ENCODE measurements at places on chromosomes 7 and 10.

GRCh38 chr7:80720146-80720545 is 81.7 kb downstream of the CD36 start:
- no peak for DNase-seq

- no peak for DNase-seq
Measured at GRCh38 chr7:52289247-52289646, 746.2 kb upstream of the POM121L12 start.

DNA sequence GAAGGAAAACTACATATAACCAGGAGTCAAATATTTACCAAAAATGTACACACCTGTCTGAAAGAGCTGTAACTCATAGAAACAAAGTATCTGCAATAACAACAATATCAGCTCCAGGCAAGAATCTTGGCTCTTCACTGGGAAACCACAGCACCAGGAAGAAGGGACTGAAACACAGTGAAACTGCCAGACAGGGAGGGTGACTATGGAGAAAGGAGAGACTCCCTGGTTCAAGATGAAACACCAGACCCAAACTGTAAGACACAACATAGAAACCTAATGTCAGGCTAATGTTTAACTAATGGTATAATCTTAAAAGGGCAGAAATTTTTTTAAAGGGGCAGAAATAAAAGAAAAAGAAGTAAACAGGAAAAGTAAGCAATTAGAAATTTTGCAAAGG is 11.5 kb upstream of the TAS2R39 start:
- no peak for DNase-seq

DNA sequence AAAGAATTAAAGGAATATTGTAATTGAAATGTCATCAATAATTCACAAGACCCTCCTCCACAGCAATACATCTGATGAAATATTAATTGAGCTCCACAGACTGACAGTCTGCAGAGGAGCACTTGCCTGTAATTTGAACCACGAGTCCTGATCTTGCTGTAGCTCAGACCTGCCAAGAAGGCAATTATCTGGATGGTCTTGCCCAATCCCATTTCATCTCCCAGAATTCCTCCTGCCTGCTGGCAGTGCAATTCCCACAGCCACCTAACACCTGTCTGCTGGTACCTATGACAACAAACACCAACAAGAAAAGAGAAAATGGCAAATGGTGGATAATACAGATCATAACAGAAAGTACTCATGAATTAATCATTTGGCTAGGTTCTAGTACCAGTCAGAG is 38.5 kb downstream of the ERCC6 start:
- no peak for DNase-seq

DNA sequence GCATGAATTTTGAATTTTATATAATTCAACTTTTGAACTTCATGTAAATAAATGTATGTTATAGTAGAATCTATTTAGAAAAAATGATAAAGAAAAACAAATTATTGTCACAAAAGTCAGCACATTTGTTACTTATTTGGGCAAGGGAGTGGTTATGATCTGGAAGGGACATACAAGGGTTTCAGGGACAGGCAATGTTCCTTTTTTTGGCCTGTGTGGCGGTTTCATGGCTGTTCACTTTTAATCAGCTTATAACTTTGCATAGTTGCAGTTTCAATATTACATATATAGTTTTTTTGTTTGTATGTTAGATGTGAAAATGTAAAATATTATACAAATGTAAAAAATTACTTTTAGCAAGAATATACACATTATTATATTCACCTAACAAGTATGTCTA is 256.2 kb downstream of the PCLO start:
- no peak for DNase-seq

DNA sequence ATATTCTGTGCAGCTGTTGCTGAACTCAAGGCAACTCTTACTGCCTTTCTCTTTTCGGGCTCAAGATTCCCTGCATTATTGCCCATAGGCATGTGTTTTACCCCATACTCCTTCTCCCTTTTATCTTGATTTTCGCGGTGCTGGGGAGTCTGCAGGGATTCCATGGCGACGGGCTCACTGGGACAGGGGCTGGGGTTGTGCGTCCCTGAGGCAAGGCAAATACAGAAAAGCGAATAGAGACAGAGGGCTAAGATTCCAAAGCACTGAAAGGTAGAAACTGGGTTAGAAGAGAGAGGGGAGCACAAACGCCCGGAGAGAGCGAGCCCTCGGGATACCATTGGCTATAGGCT is 519 bp upstream of the RPP38 start:
- no peak for DNase-seq

GRCh38 chr10:65100146-65100545 is 1578.9 kb downstream of the REEP3 start:
- DNase-seq: no peak

DNA sequence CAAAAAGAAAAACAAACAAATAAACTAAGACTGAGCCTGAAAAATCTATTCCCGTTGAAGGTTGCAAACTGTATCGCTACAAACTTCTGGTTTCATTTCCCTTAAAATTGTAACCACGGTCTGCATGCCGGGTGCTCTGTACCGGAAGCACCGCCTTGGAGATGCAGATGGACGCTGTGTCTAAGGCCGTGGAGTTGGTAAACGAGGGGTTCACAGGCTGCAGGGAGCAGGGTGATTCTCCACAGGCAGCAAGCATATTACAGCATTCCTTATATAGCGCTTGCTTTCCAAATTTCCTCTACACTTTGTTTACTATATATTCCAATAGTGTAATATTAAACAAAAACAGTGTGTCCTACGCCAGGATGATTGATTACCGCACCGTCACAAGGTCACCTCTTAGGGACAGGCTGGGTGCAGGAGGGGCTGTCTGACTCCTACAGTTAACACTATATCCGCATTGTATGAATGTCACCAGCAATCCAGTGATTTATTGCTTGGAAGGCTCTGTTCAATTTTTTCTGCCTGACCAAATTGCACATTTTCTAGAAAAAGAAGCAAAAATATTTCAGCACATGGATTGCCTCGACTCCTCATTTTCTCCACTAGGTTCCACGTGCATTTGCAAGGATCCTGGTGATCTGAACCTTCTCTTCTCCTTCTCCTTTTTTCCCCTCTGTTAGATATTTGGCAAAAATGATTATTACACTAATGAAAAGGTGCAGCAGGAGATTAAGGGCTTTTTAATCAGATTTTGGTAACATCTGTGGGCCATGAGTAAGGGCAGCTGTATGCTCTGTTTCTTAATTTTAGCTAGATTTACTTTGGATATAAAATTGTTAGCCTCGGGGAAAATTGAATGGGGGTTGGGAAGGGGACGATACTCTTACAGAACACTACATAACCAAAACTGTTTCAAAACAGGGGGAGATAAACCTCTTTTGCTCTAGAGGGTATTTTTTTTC is 325.8 kb upstream of the MGMT start:
- no peak for DNase-seq

DNA sequence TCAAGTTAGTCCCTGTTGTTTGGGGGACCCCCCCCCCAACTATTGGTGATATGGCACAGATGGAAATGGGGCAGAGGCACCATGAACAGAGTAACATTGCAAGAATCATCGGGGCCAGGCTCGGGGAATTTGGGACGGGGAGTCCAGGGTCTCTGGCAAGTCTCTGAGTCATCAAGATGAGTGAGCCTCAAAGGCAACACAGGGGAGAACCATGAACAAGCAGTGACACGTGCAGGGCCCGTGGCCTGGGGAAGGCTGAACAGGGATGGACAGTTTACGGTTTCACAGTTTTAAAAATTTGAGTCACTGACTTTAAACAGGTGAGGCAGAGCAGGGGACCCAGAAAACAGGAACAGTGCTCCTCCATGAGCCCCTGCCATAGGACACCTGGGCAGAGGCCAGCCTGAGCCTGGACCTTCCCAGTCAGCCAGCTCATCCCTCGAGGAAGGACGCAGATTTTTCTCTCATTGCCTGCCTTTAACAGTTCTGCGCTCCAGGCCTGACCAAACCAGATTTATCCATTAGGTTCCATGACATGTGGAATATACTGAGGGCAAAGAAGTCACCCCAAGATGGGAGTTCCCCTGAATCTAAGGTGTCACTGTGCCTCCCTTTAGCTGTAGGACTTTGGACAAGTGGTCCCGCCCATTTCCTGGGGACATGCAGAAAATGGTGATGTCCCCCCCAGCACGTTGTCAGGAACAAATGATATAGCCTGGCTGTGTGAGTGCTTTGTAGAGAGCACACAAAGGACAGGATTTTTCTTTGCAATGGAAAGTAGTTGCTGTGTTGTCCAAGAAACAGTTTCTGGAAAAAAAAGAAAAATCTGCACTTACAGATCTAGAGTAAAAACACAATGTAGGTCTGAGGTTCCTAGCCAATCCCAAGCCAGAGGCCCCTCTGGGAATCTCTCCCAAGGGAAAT is 23.8 kb downstream of the CHST15 start:
- DNase-seq: no peak

DNA sequence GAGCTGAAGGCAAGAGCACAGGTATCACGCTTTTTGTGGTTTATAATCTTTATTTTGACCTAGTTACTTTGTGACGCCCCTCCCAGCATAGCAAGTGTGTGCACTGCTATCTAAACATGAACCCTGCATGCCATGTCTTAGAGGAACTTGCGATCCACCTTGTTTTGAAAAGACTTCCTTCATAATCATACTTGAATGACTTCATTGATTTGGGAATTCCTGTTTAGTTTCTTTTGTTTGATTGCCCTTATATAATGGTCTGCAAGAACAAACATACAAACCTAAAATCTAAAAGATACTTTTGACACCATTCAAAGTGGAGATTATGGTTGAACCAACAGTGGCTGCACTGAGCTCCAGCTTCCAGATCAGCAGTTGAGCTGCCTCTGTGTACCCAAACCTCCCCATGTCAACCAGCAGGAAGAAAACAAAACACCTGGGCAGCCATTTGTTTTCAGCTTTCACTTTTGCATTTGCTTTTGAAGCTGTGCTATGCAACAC is 132.6 kb downstream of the CELF2 start:
- DNase-seq: peak; percentile 61

GRCh38 chr7:8176370-8177081 is 85.4 kb downstream of the ICA1 start:
- peak; percentile 86 for DNase-seq

Data from CD4-positive, alpha-beta T cell treated with Interleukin-6 at 100 ng/mL for 8 hours (primary cell).